ENCODE measurements at places on chromosomes 13 and 19. TPM values are rescaled to one million over a fixed set of nuclear protein-coding genes. Genes with fewer than 3 reads are reported as not detected.
A peak's percentile ranks its signal among the peaks of the same experiment; 100 is the strongest.

GRCh38 chr13:101930331-101930730 lies 471.5 kb downstream of the FGF14 start:
- no peak for DNase-seq

DNA sequence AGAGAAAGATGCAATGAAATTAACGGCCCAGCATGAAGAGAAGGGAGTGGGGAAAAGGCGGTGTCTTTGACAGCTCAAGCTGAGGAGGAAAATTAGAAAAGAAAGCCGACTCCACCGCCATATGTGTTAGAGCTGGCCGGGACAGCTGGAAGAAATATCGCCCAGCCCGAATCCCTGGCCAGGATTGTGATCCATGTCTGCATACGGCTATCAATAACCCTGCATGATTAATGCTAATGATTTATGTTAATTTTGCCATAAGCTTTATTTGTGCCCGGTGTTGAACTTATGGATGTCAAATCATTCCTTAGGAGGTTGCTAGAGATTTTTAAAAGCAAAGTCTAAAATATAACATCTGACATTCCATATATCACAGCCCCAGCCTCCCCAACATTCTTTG lies 263.4 kb upstream of the ZNF507 start:
- no peak for DNase-seq

Gene CGB1
- not detected for total RNA-seq

DNA sequence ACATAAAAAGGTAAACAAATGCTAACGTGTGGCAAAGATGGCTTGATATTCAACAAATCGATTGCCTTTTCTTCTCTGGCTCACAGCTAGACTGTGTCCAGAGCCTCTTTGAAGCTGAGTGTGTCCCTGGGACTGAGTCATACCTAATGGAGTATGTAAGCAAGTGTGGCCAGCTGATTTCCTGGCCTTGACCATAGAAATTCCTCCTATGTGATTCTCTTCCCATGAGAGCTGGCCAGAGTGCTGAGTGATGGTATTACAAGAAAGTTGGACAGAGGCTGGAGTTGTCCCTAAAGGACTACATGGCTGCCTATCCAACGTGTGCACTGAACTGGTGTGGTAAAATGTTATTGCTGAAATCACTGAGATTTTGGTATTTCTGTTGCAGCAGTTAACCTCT lies 320.1 kb upstream of the SLC10A2 start:
- no peak for DNase-seq

DNA sequence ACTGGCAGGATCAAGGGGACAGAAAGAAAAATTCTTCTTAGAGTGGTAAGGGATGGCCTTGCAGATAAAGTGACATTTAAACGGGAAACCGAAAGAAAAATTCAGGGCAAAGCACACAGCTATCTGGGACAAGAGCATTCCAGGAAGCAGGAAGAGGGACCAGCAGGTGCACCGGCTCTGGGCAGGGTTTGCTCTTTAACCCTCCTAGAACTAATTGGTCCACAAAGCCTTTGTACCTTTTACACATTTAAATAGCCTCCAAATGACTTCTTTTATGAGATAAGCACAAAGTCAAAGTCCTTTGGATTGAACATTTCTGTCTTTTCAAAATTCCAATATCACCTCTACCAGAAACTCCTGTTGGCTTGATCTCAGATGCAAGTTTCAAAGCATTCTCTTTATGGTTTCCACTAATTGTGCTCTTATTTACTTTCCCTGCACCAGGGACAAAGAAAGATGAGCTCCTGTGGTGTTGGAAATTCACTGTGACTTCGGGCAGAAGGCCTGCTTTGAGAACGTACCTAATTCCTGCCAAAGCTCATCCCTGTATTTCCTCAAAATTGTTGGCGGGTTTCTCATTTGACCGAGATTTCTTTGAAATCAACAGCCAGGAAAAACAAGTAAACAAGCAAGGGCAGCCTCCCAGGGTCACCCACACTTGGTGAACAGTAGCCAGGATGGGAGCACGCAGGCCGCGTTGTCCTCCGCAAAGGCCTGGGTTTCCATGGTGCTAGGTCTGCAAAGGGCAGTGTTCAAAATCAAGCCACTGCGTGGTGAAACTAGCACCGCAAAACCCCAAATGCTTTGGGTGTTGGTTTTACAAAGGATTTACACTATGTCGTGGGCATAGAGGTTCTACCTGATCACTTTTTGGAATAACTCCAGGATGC lies 98.6 kb downstream of the IRS2 start:
- no peak for DNase-seq

DNA sequence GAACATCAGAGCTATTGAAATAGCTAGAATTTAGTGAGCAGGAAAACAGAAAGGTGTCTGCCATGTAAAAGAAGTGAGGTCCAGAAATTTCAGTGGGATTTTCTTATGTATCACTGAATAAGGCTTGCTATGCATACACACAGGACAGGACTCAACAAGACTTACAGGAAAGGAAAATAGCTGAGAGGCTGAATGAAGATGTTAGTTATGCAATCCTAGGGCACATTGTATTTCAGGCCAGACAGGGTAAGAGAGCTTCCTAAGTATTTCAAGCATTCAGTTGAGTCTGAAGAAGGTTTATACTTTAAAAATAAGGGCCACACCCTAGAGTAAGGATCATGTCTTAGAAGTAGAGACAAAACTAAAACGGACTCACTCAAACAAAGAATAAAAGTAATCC lies 419.9 kb upstream of the PRR20A start:
- no peak for DNase-seq

Gene LILRB3
- 26.7 TPM for total RNA-seq

DNA sequence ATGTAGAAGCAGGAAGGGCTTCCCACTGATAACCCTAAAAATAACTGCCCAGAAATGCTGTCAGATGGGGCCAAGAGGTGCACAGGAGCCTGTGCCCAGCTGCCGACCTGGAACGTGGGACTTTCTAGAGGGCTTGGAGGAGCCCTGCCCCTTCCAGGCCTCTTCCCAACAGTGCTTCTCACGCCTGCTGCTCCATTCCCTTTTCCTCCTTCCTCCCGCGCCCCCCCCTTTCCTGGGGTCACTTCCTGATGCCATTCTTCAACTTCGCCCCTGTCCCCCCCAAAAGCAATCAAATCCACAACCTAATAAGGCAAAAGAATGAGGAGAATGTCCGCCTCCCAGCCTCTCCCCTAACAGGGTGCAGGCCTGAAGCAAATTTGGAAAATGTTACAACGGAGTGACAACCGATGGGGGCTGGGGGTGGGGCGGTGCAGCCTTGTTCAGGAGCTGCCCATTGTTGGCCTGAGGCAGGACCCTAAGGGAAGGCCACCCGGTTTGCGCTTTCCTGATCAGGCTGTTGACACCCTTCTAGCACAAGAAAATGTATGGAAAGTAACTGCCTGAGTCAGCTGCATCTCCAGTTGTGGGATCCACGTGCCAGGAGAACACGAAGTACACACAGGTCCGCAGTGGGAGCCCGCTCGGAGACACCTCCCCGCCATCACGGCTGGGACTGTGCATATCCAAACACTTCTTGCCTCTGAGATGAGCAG lies 18.7 kb downstream of the ACTN4 start:
- DNase-seq: peak; percentile 80

DNA sequence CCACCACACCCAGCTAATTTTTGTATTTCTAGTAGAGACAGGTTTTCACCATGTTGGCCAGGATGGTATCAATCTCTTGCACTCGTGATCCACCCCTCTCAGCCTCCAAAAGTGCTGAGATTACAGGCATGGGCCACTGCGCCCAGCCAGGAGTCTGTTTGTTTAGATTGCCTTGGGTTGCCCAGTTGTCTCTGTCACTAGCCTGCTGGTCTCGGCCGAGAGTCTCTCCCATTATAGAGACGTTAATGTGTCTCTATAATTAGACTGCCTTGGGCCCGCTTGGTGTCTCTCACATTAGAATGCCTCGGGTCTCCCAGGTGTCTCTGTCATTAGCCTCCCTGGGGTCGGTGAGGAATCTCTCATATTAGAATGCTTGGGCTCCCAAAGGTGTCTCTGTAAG lies 1533.6 kb downstream of the UQCRFS1 start:
- DNase-seq: no peak

Gene PRR36
- not detected for total RNA-seq

Gene GPC6
- total RNA-seq: 37.4 TPM

Data from aorta (tissue), 5 donors.